ENCODE measurements at places on chromosomes 5 and 9. TPM values are rescaled to one million over a fixed set of nuclear protein-coding genes. Genes with fewer than 3 reads are reported as not detected.
A peak's percentile ranks its signal among the peaks of the same experiment; 100 is the strongest.

DNA sequence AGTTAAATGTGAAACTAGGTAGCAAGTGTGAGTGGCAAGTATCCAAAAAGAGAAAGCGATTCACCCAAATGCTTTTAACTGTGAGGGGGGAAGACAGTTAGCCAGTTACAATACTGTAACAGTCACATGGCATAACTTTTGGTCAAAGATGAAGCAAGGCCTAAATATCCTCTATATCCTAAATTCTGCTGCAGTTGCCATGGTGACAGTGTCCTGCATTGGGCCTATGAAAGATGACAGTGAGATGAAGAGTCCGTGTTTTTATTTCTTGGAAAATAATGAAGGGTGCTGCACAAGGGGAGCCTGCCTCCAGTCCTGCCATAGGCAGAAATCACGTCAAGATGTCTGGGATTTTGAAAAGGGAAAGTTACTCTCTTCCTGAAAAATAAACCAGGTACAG, 534.6 kb downstream of the NTRK2 start:
- DNase-seq: no peak
- H3K27ac ChIP-seq: no peak overlapping the region

GRCh38 chr5:83146441-83146840, 69.1 kb downstream of the XRCC4 start:
- H3K4me1 ChIP-seq: no peaks in the 10 kb centered on the region
- no peaks in the 10 kb centered on the region for H3K36me3 ChIP-seq
- no peak for DNase-seq

GRCh38 chr5:143567583-143568504, 164.4 kb upstream of the NR3C1 start:
- no peaks in the 10 kb centered on the region for H3K27me3 ChIP-seq
- DNase-seq: no peak
- H3K36me3 ChIP-seq: no peaks in the 10 kb centered on the region
- no peaks in the 10 kb centered on the region for H3K4me1 ChIP-seq
- no peak overlapping the region for H3K4me3 ChIP-seq

DNA sequence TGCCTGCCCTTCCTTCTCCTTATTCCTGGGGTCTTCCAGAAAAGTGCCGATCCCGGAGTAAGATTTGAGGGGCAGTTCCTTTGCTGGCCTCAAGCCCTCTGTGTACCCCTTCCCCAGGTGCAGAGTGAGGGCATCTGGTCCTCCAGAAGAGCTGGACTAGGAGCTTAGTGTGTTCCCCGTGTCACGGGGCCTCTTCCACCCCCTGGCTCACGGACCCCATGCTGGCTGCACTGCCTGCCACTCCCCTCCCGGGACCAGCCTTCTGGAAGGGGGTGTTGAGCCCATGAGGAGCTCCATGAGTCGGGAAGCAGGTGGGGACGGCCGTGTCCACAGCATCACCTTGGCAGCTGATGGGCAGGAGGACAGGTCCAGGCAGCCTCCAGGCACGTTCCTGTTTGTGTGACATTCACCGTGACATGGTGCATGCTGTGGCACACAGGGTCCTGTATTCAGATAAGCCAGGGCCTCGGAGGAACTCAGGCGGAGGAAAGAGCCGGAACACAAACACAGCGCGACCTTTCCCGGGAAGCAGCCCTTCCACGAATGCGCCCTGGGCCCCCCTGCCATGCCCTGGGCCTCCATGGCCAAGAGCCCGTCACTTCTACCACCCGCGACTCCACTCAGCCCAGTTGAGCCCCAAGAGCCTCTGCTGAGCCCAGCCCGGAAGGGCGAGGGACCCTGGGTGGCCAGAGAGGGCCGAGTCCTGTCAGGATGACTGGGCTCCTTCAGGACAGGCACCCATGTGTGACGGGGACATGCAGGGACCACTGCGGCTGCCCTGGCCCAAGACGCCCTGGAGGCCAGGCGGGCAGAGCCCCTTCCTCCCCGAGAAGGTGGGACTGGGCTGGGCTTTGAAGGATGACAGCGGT, 5.9 kb upstream of the LCN1 start:
- no peak overlapping the region for H3K4me3 ChIP-seq
- no peaks in the 10 kb centered on the region for H3K36me3 ChIP-seq
- H3K27me3 ChIP-seq: no peaks in the 10 kb centered on the region
- no peak overlapping the region for H3K27ac ChIP-seq

- no peak for DNase-seq
- H3K27me3 ChIP-seq: no peaks in the 10 kb centered on the region
- no peak overlapping the region for H3K27ac ChIP-seq
- peaks cover 5% of the 10 kb centered on the region for H3K4me1 ChIP-seq
- H3K4me3 ChIP-seq: no peak overlapping the region
These were observed 115.2 kb downstream of the SUSD1 start for GRCh38 chr9:112059966-112060320.

DNA sequence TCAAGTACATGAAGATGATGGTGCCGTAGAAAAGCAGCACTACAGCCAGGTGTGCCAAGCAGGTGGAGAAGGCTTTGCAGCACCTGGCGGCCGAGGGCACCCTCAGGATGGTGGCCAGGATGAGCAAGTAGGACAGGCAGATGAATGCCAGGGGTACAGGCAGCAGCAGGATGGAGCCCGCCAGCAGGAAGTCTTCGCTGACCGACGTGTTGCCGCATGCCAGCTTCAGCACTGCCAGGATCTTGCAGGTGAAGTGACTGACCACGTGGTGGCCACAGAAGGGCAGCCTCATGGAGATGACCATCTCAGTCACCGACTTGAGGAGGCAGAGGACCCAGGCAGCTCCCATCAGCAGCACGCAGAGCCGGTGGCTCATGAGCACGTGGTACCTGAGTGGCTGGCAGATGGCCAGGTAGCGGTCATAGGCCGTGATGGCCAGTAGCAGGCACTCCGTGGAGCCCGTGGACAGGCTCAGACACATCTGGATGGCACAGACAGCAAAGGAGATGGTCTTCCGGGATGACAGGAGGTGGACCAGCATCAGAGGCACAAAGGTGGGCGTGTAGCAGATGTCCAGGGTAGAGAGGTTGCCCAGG, 482 bp downstream of the OR13J1 start:
- H3K27me3 ChIP-seq: no peaks in the 10 kb centered on the region
- H3K27ac ChIP-seq: no peak overlapping the region
- H3K36me3 ChIP-seq: no peaks in the 10 kb centered on the region
- DNase-seq: no peak
- H3K4me1 ChIP-seq: no peaks in the 10 kb centered on the region

DNA sequence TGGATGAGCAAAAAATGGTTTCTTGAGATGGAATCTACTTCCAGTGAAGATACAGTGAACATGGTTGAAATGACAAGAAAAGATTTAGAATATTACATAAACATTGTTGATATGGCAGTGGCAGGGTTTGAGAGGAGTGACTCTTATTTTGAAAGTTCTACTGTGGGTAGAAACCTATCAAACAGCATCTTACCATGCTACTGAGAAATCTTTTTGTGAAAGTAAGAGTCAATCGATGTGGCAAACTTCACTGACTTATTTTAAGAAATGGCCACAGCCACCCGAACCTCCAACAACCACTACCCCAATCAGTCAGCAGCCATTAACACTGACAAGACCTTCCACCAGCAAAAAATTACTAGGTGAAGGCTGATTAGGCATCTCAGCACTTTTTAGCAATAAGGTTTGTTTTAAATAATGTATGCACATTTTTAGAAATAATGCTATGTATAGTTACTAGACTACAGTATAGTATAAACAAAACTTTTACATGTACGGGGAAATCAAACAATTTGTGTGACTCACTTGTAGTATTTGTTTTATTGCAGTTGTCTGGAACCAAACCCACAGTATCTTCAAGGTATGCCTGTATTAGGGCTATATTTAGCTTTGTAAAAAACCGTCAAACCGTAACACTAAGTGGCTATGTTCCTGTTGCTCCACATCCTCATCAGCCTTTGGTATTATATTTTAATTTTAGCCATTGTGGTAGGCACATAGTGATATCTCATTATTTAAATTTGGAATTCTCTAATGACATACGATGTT, 30.6 kb upstream of the ADAMTS6 start:
- H3K27ac ChIP-seq: no peak overlapping the region
- H3K4me1 ChIP-seq: no peaks in the 10 kb centered on the region
- no peaks in the 10 kb centered on the region for H3K27me3 ChIP-seq
- H3K36me3 ChIP-seq: no peaks in the 10 kb centered on the region
- no peak overlapping the region for H3K4me3 ChIP-seq
- DNase-seq: peak; percentile 13

GRCh38 chr9:22098643-22099332, 89.7 kb upstream of the CDKN2B start:
- no peaks in the 10 kb centered on the region for H3K36me3 ChIP-seq
- no peaks in the 10 kb centered on the region for H3K4me1 ChIP-seq
- no peaks in the 10 kb centered on the region for H3K27me3 ChIP-seq
- no peak overlapping the region for H3K27ac ChIP-seq
- no peak overlapping the region for H3K4me3 ChIP-seq

DNA sequence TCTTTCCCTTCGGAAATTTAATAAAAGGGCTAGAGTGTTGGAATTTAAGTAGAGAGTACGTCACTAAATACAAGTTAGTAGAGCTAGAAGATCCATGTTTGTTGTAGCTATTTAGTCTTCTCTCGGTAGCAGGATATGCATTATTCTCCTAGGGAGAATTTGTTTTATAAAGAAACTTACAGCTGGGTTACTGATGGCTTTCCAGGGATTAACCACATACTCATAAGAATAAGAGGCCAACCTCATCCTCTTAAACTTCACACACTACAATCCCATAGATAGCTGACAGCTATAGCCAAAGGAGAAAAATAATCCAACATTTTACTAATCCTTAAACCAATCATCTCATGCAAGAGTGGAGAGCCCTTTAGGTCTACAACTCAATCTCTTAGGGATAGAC, 43.0 kb downstream of the TLE1 start:
- DNase-seq: no peak
- H3K4me1 ChIP-seq: no peaks in the 10 kb centered on the region
- H3K27me3 ChIP-seq: no peaks in the 10 kb centered on the region

DNA sequence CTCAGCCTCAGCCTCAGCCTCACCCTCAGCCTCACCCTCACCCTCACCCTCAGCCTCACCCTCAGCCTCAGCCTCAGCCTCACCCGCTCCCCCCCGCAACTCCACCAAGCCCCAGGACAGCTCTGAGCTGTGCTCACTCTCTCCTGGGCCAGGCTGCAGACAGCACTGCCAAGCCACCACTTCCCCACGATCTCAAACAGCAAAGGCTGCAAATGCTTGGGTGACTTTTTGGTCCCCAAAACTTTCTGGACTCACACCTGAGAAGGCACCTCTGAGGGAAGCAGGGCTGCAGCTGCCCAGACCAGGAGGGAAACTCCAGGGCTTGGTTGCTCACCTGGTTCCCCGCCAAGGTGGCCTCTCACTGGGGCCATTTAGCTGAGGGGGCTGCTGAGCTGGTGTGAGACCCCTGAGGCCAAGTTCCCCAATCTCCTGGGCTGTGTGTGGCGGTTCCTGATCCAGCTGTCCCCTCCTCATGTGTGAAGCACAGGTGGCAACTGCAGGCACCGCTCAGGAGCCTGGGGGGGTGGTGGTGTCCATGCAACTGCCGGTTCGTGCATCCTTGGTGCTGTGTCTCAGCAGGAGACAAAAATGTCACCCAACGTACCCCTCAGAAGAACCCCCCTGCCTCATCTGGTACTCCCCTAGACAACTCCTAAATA, 17.8 kb downstream of the MRPL36 start:
- H3K4me3 ChIP-seq: no peak overlapping the region
- no peak for DNase-seq
- no peak overlapping the region for H3K27ac ChIP-seq
- H3K27me3 ChIP-seq: no peaks in the 10 kb centered on the region
- H3K4me1 ChIP-seq: no peaks in the 10 kb centered on the region

- no peak overlapping the region for H3K4me3 ChIP-seq
- DNase-seq: no peak
- peaks cover 39% of the 10 kb centered on the region for H3K27me3 ChIP-seq
- H3K27ac ChIP-seq: no peak overlapping the region
- peaks cover 15% of the 10 kb centered on the region for H3K4me1 ChIP-seq
- no peaks in the 10 kb centered on the region for H3K36me3 ChIP-seq
These were observed 57.7 kb downstream of the MAT2B start for GRCh38 chr5:163563112-163563511.

GRCh38 chr5:60630179-60630578, 69.8 kb downstream of the DEPDC1B start:
- no peak overlapping the region for H3K27ac ChIP-seq
- no peak overlapping the region for H3K4me3 ChIP-seq
- H3K36me3 ChIP-seq: no peaks in the 10 kb centered on the region
- H3K27me3 ChIP-seq: no peaks in the 10 kb centered on the region

DNA sequence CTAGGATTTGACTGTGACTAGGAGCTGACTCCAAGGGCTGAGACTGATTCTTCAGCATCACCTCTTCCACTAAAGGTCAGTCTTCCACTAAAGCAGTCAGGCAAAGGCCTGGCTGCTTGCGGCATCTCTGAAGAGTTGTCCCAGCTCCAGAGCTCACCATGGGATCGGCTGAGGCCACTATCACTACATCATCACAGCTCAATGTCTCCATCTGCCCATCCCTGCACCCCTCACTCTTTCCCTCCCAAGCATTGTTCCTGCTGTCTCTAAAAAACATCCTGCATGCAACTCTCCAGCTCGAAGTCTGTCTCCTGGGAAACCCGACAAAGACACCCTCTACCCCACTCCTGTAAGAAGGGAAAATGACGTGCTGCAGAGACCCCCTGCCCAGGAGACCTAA, 15.5 kb upstream of the WWC1 start:
- no peaks in the 10 kb centered on the region for H3K36me3 ChIP-seq
- H3K4me3 ChIP-seq: no peak overlapping the region
- H3K27ac ChIP-seq: no peak overlapping the region
- no peaks in the 10 kb centered on the region for H3K27me3 ChIP-seq

DNA sequence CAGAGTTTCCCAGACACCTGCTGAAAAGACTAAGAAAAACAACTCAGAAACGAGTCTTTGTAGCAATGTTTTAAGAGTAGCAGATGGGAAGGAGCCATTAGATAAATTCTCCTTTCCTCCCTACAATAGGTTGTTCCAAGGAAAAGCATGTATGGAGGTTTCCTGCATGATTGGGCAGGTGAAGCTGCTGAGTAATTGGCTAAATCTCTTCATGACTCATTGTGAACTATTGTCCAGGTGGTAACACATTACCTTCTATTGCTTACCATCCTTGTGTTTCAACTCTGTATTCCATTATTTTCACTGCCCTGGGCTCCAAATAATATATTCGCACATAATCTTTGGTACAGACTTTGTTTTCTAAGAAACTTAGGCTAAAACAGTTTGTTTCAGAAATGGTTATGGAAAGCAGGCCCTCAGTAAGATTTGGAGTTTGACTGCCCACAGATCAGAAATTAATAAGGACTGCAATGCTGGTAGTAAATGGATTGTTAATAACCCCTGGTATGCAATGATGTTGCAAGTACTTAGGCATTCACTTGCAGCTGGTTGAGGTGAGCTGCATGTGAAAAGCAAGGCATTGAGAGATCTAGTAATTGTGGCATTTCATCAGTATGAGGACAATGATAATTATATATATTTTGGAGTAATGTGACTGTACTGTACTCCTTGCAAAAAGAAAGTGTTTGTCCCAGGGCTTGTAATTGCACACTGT, 281.4 kb upstream of the VLDLR start:
- no peaks in the 10 kb centered on the region for H3K36me3 ChIP-seq
- H3K4me3 ChIP-seq: no peak overlapping the region
- H3K27ac ChIP-seq: no peak overlapping the region
- H3K4me1 ChIP-seq: no peaks in the 10 kb centered on the region

Gene ABL1
- total RNA-seq: 33.9 TPM

Gene ABITRAM
- 6.2 TPM for total RNA-seq

Gene SEPTIN8
- total RNA-seq: 12.4 TPM

Gene FAM221B
- not detected for total RNA-seq
